ENCODE measurements at places on chromosomes 2 and 18.

GRCh38 chr2:188765522-188766470 is 208.4 kb upstream of the COL3A1 start:
- no peak for DNase-seq

DNA sequence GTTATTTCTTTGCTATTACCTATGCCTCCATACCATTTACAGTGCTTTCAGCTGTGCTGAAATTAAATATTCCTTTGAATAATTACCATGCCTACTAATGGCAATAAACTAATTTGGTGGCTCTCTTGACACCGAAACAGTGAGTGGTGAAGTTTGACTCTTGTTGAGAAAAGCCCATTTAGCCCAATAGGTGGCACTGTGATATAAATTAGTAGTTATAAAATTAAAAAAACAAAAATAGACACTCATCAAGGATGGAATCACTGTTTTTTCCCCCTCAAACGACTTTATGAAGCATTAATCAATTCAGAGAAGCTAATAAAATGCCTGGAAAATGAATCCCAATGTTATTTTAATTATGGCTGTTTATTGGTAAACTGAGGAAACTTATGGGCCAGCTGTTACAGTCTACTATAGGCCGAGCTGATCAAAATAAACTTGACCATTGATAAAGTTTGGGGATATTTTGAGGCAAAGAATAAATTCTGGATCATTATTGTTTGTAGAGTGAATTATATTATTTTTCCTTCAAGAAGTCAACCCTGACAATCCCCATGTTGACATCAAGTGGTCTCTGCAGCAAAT is 339.6 kb downstream of the TRIB2 start:
- peak; percentile 91 for DNase-seq

DNA sequence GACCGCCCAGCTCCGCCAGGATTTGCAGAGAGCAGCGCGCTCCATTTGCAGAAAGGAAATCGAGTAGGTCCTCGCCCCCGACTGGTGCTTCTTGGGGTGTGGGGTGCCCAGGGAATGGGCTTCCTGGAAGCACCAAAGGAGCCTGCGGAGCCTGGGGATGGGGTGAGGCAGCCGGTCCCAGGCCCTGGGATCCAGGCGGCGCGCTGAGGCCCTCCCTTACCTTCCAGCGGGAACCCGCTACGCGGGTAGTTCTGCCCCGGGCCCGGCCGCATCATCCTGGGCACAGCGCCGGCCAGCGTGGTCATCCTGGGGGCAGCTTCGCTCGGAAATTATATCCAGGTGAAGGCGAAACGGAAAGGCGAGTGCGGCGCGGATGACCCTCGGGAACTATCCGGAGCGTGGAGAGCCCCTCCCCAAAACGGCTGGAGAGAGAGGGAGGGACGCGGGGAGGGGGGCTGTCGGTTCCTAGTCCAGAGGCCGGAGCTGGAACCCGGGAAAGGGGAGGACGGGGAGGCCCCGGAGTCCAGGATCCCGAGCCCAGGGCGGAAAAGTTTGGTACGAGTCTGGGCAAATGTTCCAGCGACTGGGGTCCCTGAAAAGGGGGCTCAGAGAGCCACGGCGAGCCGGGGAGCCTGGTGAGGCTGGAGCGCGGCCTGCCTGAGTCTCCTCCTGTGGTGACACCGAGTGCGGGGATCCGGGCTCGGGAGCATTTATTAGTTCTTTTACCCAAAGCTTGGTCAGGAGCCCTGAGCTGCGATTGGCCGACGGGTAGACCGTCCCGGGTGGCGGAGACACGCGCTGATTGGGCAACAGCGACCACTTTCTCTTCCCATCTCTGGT is at the start of gene PAX3:
Gene PAX3 (minus strand): TSS at position 688 of the 840 bp plus-strand sequence. CDS start 383 bp downstream, at position 305.
- no peak for DNase-seq

DNA sequence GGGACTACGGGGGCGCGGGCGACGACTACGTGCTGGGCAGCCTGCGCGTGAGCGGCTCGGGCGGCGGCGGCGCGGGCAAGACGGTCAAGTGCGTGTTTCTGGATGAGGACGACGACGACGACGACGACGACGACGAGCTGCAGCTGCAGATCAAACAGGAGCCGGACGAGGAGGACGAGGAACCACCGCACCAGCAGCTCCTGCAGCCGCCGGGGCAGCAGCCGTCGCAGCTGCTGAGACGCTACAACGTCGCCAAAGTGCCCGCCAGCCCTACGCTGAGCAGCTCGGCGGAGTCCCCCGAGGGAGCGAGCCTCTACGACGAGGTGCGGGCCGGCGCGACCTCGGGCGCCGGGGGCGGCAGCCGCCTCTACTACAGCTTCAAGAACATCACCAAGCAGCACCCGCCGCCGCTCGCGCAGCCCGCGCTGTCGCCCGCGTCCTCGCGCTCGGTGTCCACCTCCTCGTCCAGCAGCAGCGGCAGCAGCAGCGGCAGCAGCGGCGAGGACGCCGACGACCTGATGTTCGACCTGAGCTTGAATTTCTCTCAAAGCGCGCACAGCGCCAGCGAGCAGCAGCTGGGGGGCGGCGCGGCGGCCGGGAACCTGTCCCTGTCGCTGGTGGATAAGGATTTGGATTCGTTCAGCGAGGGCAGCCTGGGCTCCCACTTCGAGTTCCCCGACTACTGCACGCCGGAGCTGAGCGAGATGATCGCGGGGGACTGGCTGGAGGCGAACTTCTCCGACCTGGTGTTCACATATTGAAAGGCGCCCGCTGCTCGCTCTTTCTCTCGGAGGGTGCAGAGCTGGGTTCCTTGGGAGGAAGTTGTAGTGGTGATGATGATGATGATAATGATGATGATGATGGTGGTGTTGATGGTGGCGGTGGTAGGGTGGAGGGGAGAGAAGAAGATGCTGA is 1.4 kb downstream of the SOX11 start:
- DNase-seq = peak; percentile 17

- no peak for DNase-seq
These were observed 31.8 kb downstream of the GRB14 start for GRCh38 chr2:164589522-164589921.

GRCh38 chr18:69617888-69618287 is 217.2 kb downstream of the DOK6 start:
- no peak for DNase-seq

DNA sequence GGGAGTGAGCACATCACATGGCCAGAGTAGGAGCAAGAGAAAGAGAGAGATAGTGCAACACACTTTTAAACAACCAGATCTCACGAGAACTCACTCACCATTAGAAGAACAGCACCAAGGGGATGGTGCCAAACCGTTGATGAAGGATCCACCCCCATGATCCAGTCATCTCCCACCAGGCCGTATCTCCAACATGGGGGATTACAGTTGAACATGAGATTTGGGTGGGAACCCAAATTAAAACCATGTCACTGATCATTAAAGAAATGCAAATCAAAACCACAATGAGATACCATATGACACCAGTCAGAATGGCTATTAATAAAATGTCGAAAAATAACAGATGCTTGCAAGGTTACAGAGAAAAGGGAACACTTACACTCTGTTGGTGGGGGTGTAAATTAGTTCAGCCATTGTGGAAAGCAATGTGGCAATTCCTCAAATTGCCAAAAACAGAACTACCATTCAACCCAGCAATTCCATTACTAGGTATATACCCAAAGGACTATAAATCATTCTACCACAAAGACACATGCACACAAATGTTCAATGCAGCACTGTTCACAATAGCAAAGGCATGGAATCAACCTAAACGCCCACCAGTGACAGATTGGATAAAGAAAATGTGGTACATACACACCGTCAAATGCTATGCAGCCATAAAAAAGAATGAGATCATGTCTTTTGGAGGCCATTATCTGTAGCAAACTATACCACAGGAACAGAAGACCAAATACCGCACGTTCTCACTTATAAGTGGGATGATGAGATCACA is 137.1 kb downstream of the COL6A3 start:
- no peak for DNase-seq

DNA sequence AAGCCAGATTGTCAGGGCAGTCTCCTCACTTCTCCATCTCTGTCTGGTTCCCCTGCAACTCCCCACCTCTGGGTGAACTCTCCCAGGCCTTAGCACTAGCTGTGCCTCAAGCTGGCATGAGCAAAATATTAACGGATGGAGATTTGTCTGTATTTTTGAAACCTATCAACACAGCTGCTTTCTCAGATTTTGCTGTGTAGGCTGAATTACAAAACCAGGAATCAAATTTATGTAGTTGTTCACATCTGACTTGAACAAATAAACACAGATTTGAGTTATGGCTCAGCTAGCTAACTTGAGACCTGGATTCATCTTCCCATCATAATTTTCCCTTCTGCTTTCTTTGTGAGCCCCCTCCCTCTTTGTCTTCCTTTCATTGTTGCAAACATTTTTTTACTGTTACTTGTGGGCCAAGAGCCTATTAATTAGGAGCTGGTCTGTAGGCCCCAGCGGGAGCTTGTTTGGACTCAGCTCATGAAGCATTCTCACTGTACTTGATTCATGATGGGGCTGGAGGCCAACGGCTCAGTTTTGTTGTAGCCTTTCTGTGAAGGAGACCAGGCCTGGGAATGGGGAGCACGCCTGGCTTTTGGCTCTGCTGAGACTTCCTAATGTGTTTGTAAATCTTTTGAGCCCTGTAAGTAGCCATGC is 164.1 kb upstream of the GATA6 start:
- peak; percentile 89 for DNase-seq

GRCh38 chr2:175282300-175282699 is 100.8 kb upstream of the ATP5MC3 start:
- DNase-seq = peak; percentile 15

Data from spinal cord (tissue), 10 donors.